ENCODE measurements at places on chromosomes 7 and 10. TPM values are rescaled to one million over a fixed set of nuclear protein-coding genes. Genes with fewer than 3 reads are reported as not detected.

GRCh38 chr10:123269017-123269552, 114.9 kb downstream of the BUB3 start:
- DNase-seq = no peak

DNA sequence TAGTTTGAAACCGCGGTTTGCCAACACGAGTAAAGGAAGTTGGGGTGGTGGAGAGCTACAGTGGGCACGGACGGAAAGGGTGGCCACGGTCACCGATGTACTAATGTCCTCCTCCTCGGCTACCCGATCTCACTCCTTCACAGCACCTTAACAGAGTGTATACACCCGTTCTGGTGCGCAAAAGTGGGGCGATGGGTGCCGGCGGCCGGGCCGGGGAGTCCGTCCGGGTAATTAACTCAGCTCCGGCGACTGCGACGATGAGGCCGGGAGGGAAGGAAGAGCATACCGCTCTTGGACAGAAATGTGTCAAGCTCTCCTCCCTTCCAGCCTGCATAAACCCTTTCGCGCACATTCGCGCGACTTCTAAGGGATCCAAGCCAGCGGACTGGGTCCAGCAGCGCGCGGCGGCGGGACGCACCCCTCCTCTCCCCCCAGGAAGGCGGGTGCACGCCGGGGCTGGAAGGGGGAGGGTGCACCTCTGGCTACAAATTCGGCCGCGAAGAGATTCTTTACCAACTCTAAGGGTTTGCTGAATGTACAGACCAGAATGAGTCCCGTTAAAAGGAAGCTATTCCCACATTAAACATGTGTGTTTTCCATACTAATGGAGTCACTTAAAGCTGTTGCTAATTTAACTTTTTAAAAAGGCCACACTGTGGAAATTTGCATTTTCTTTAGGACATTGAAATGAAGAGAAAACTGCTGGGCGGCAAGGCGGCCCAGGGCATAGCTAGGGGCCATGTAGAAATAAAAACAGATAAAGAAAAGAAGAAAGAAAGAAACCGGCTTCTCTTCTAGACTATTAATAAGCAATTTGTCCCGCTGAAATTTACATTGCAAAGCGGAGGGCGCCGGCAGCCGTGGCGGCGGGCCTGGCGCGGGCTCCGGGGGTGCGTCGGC, 6.6 kb upstream of the EBF3 start:
- no peak for DNase-seq

DNA sequence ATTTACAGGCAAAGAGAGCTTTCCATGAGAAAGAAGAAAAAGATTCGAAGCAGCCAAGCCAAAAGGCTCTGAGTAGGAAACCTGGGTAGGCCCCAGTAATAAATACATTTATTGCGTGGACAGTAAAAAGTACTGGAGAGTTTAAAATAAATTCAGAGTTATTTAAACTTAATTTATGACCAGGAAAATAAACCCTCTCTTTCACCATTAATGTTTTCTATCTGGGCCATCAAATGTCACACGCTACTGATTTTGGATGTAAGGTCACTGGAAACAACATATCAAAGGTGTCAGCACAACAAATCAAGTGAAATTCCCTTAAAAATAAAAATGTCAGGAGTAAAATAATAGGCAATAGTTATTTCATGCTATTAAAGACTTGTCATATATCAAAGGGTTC, 264.0 kb downstream of the SKAP2 start:
- no peak for DNase-seq

GRCh38 chr7:680411-681127, 45.9 kb upstream of the DNAAF5 start:
- DNase-seq = no peak

DNA sequence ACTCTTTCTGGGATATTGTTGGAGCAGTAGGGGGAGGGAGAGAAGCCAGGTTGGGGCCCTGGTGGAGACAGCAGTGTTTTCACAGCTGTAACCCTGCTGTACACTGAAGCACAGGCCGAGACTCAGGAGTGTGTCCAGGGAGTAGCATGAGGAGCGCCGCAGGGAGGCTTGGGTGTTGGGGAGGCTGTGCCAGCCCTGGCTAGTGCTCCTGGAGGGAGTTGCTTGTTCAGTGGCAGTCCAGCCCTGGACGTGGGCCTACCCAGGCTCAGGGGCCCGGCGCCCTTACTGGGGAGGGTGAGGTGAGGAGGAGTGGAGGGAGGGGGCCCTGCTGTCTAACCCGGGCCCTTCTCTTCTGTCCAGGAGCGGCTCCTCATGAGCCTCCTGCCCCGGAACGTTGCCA, 35.9 kb downstream of the ADCY1 start:
- DNase-seq = no peak

- no peak for DNase-seq
Observed at GRCh38 chr7:123067814-123068213, 72.3 kb upstream of the TAS2R16 start.

GRCh38 chr10:48543182-48543844, 61.6 kb downstream of the ARHGAP22 start:
- DNase-seq = no peak

DNA sequence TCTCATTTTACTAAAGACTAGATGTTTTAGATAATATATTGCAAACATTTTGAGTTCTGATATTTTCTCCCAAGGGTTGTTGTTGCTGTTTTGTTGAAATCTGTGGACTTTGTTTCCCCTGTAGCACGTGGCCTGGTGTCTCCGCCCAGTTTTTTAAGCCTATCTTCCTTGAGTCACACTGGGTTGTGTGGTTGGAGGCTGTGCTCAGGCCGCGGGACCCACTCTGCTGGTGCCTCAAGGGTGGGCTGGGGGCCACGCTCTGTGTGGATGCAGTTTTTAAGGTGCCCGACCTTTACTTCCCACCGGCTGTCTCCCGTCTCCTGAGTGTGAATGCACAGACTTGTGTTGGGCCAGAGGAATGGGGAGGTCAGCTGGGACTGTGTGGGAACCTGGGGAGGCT, 4.2 kb upstream of the PRAP1 start:
- no peak for DNase-seq

Gene TET1
- total RNA-seq = 1.7 TPM

Data from adrenal gland (tissue), 19 donors.